ENCODE measurements at places on chromosomes 11 and 22.

DNA sequence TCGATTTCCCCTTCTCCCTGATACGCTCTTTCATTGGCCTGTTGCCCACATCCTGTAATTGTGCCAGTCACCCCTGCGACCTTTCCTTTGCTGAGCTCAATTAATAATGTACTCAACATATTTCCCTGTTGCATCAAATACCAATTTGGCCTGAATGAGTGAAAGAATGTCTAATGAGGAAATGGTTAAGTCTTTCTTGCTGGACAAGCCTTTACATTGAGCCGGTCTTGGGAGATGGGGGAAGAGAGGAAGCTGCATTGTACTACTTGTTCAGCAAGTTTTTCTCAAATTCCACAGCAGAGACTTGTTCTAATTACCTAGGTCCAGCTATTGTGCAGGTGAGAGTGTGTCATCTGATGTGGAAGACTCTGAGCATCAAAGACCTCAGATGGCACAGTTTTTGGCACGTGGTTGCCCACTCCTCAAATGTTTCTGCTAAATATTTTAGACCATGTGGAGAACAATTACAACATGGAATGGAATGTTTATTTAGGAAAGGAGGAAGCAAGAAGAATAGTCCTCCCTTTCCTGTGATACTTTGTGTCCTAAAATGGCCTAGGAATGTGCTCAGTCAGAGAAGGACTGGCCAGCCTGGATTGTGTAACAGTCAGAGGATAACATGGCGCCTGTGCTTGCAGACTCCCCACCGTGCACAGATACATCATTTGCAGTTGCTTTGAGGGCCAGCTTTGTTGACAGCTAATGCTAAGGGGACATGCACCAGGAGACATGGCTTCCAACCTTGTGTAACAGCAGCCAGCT is 129.5 kb upstream of the E2F8 start:
- DNase-seq, result no peak

DNA sequence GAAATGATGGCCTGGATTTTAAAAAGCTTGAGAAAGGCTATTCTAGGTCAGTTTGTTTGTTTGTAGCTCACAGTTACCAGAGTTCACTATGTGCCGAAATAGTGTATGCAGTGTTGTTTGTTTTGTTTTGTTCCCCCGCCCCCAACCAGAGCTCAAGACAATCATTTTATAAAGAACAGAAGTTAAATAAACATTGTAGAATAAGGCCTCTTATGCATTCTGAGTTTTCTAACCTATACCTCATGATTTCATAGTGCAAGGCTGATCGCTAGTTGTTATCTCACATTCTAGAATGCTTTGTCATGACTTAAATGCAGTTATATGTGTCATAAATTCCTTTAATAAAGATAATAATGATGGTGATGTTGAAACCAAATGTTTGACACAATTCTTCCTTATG is 7.8 kb downstream of the KCNA4 start:
- DNase-seq, result no peak

DNA sequence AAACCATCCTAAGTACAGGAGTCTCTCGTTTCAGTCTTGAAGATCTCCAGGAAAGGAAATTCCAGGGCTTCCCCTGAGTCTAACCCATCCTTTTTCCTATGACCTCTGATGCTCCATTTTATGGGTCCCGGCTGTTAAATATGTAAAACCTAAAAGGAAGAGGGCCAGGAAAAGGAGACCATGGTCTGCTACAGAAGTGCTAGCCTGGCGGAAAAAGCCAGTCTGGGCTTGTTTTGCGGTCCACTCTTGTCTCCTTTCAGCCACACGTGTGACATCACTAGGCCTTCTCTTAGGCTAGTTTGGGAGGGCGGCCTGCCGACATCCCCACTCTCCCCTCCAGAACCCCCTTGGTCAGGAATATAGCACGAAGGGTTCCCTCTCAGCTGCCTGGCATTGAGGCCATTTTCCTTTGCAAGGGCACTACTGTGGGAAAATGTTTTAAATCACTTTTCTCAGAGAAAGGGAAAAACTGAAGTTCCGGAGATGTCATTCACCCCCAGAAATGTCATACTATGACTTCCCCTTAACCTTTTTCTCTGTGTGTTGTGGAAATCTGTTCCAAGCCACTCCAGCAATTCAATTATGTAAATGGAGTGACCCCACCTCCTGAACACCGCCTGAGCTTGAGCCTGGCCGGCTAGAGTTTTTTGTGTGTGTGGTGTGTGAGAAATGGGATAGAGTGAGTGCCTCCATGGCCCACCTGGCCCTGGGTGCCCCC is 86.9 kb downstream of the UBASH3B start:
- DNase-seq, result no peak

DNA sequence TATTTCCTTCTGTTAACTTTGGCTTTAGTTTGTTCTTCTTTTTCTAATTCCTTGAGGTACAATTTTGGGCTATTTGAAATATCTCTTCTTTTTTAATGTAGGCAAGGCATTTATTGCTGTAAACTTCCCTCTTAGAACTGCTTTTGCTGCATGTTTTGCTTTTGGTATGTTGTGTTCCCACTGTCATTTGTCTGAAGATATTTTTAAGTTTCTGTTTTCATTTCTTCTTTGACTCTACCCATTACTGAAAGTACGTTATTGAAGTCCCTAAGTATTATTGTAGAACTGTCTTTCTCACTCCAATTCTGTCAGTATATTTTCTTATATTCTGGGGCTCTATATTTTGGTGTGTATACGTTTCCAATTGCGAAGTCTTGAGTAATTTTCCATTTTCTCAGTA is 77.9 kb downstream of the KCNQ1OT1 start:
- DNase-seq, result no peak

GRCh38 chr22:48204296-48204695 is 1441.8 kb downstream of the TBC1D22A start:
- no peak for DNase-seq

DNA sequence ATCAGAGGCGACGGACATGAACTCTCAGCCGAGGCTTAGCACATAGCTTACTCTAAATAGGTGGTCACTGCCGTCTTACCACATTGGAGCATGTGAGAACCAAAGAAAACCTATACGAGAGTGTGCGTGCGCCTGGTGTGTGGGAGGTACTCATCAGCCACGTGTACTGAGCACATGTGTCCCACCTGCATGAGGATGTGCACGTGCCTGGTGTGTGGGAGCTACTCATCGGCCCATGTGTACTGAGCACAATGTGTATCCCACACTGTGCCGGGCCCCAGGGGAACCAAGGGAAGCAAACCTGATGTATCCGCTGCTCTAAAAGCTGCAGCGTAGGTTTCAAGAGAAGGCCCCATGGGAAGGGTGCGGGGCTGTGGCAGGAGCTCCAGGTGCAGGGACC is 56.4 kb downstream of the ANO1 start:
- DNase-seq, result no peak

- DNase-seq, result no peak
Observed at GRCh38 chr11:58330861-58331260, 28.0 kb downstream of the OR5B17 start.

DNA sequence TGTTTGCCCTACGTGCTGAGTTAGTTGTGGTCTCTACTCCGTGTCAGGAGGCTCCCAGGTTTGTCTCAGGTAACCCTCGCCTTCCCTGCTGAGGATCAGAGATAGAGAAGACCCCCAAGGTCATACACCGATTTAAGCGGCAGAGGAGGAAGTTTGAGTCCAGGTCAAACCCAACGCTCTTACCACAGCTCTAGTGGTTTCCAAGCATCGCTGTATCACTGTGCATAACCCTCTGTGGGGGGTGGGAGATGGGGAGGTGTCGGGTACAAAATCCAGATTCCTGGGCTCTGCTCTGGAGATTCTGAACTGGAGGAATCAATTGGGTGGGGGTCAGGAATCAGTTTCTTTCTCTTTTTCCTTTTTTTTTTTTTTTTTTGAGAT is 627 bp downstream of the DNAJC4 start:
- no peak for DNase-seq

DNA sequence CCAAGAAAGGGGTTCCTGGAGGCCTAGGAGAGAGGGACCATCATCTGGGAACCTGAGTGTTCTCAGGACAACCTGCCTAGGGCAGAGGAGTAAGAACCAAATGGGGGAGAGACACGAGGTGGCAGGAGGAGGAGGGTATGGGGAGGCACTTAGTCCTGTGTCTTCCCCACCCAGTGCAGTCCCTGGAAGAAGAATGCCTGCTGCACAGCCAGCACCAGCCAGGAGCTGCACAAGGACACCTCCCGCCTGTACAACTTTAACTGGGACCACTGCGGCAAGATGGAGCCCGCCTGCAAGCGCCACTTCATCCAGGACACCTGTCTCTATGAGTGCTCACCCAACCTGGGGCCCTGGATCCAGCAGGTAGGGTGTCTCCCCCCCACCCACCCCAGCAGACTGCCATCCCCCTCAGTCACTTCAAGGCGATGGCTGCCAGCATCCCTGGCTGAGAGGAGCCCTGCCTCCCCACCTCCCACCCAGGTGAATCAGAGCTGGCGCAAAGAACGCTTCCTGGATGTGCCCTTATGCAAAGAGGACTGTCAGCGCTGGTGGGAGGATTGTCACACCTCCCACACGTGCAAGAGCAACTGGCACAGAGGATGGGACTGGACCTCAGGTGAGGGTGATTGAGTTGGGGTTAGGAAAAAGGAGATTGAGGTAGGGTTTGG is 3.7 kb upstream of the INPPL1 start:
- DNase-seq, result no peak

- DNase-seq, result no peak
Observed at GRCh38 chr22:43476341-43476740, 64.5 kb downstream of the MPPED1 start.

- no peak for DNase-seq
Observed at GRCh38 chr11:106276859-106277436, 199.5 kb downstream of the AASDHPPT start.

DNA sequence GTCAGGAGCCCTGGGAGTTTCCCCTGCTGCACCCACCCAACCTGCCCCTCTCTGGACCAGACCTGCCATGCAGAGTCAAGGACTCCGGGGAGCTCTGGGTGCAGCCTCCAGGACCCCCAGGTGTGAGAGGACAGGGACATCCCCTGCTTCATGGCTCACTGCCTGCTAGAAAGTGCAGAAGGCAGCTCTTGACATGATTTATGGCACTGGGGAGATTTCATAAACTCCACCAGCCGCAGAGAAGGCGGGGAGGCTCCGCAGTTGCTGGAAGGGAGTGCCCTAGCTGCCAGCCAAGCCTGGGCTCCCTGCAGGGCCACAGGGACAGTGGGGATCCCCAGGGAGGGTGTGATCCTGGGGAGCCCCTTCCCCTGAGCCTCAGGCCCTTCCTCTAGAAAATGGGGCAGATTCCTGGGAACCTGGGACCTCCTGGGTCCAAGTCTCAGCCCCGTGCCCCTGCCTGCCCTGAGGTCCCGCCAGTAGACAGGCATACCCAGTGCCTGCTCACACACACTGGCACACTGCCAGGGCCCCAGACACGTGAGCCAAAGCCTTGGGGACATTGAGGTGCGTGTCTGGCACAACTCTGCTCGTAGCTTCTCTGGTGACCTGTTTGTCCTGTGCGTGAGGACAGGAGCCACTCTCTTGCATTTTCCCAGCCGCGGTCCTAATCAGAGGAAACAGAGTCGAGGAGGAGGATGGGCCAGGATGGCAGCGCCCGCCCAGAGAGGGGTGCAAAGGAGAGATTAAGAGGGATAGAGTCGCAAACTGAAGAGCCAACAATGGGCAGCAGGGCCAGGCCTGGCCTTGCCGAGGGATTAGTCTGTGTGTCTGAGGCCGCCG is 13.8 kb downstream of the CABP7 start:
- DNase-seq, result no peak

DNA sequence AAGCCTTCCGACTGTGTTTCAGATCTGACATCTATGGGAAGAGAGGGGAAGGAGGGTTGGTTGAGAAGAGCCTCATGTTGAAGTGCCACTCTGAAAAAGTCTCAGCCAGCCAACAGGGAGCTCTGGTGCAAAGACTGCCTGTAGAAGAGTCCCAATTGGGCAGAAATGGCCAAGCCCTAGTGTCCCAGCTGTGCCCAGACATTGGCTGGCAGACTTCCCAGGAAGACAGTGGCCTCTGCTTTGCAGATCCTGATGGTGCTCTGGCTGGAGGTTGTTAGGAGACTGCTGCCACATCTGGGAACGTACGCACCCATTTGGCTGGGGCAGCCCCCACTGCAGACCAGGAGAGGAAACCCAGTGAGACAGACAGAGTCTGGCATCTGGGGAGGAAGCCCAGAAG is 3.2 kb upstream of the PLA2G3 start:
- no peak for DNase-seq

- DNase-seq, result no peak
Observed at GRCh38 chr11:67523556-67524479, 572 bp upstream of the CABP2 start.

DNA sequence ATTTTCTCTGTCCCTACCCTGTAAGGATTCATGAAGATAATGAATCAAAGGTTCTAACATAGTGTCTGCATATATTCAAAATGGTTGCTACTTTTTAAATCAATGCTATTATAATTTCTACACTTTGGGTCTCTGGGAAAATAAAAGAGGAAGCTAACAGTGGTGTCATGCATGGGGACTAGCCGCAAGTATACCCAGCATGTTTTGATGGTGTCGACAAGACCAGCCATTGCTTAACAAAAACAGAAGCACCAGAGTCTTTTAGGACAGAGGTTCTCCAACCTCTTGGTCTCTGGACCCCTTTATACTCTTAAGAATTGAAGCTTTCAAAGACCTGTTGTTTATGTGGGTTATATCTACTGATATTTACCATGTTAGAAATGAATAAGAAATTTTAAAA is 37.8 kb downstream of the RNF141 start:
- no peak for DNase-seq

GRCh38 chr22:23751441-23751996 is 607 bp upstream of the ZNF70 start:
- DNase-seq, result no peak

DNA sequence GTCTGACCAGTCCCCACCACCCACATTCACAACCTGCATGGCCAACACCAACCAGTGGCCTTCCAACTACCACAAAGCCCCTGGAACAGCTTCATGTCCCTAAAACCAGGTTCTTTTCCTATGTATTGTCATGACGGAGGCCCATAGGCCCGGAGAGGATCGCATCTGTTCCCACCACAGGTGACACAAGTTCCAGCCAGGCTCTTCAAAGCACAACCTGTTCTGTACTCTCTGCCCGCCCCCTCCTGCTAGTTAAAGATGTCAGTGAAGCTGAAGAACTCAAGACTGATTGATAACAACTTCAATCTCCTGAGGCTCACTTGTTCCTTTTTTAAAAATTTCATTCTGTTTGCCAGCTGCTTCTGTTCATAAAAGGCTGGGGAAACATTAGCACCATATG is 121.1 kb upstream of the GUCY1A2 start:
- no peak for DNase-seq

GRCh38 chr22:44884968-44885805 is 124.6 kb downstream of the PHF21B start:
- DNase-seq, result no peak

GRCh38 chr11:116445108-116446047 is 327.4 kb downstream of the BUD13 start:
- DNase-seq, result no peak

- no peak for DNase-seq
Observed at GRCh38 chr11:46694607-46695006, 5.8 kb downstream of the ARHGAP1 start.

DNA sequence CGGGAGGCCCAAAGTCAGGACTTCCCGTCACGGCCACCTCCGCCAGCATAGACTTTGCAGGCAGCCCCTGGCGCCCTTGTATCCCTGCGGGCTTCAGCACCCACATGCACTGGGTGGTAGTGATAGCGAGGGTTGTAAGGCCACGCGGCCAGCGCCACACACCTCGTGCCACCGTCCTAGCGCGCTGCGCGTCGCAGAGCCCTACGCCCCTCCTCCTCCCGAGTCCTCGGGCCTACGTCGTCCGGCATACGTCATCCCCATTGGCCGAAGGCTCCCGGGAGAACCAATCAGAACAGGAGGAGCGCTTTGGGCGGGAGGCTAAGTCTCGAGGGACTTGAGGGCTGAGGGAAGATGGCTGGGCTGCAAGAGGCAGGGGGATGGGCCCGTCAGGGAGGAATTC is 1.3 kb upstream of the BTBD18 start:
- DNase-seq, result no peak
